GM23248 (cell line): ENCODE measurements at places on chromosomes 11 and 22.
A peak's percentile ranks its signal among the peaks of the same experiment; 100 is the strongest.

DNA sequence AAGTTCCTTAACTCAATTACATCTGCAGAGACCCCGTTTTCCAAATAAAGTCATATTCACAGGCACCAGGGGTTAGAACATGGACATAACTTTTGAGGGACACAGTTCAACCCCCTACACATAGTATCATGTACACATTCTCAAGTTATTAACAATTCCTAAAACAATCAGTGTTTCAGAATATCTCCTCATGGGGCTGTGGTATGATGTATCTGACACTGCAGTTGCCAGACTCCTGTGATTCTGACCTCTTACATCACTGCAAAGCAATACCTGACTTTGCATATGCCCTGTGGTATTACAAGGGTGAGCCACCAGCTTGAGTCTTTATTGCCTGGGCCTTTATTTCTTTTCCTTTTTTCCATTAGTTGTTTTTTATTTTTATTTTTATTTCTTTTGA is 141.7 kb downstream of the COMMD9 start:
- DNase-seq, result no peak
- H3K4me1 ChIP-seq, result peaks cover 19% of the 10 kb centered on the region
- no peaks in the 10 kb centered on the region for H3K36me3 ChIP-seq
- H3K27me3 ChIP-seq, result no peaks in the 10 kb centered on the region
- no peak overlapping the region for H3K4me3 ChIP-seq

DNA sequence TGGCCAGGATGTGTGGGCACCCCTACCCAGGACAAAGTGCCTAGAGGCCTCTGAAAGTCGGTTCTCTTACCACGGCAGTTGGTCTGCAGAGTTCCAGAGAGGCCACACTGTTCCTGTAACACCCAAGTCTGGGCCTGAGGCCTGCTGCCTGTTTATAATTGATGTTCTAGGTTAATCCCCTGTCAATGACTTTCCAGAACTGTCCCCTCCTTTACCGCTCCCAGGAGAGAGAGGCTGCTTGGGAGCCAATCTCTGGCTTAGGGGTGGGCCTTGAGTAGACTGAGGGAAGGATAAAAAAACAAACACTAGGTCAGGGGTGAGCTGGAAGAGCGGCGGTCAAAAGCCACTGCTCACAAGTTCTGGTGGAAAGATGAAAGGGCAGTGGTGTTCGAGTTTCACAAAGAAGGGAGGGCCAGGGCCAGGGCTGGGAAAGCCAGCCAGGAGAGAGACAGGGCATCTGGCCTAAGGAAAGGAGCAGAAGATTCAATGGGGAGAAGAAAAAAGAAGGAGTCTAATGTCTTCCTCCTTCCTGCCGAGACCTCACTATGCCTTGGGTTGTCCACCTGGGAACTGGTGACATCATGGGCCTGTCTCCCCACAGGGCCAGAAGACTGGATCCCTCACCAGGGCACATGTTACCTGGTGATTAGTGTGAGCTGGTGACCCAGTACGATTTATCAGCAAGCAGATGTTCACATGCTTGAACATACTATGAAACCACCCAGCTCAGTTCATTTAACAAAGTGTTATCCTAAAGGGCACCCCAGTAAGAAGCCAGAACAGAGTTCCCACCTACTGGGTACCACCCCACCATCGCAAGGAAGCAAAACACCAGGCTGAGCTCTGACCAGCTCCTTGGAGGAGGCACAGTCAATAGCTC is 50.2 kb downstream of the PC start:
- no peaks in the 10 kb centered on the region for H3K4me1 ChIP-seq
- H3K36me3 ChIP-seq, result no peaks in the 10 kb centered on the region
- no peak overlapping the region for H3K27ac ChIP-seq
- H3K27me3 ChIP-seq, result no peaks in the 10 kb centered on the region
- no peak overlapping the region for H3K4me3 ChIP-seq
- no peak for DNase-seq

GRCh38 chr11:119741369-119742262 is 12.6 kb upstream of the NECTIN1 start:
- DNase-seq, result peak; percentile 45
- H3K36me3 ChIP-seq, result no peaks in the 10 kb centered on the region
- peaks cover 4% of the 10 kb centered on the region; the same call in 1 of the 2 replicates for H3K4me1 ChIP-seq
- peaks cover 27% of the 10 kb centered on the region for H3K27me3 ChIP-seq

DNA sequence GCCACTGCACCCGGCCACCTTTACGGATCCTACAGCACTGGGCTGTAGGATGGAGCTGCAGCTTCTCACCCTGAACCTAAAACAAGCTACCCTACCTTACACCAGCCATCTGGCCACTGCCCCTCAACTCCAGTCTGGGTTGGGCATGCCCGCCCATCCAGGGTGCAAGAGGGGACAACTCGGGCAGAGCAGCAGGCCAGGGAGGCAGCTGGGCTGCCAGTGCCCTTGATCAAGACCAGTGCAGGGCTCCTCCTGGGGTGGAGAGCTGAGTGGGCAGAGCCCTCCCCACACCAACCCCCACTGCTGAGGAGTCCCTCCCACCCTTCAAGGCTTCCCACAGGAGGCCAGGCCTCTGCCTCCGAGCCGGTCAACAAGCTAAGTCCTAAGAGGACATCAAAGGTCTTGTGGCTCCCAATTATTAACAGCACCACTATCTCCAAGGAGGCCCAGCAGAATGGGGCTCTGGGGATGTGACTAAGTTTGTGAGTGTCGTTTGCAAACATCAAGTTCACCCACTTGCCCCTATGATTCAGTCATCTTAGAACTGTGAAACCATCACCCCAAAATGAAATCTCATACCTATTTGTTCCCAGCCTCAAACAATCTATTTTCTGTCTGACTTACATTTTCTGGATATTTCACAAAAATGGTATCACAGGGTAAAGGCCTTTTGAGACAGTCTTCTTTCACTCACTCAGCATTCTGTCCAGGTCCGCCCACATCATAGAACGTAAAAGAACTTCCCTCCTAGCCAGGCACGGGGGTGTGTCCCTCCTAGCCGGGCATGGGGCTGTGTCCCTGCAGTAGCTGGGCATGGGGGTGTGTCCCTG is 11.0 kb downstream of the GATD1 start:
- H3K27me3 ChIP-seq, result no peaks in the 10 kb centered on the region
- no peak overlapping the region for H3K27ac ChIP-seq
- H3K4me3 ChIP-seq, result no peak overlapping the region
- no peak for DNase-seq
- peaks cover 40% of the 10 kb centered on the region for H3K36me3 ChIP-seq

GRCh38 chr11:105912666-105913065 is 109.4 kb downstream of the MSANTD4 start:
- no peak for DNase-seq
- H3K4me1 ChIP-seq, result no peaks in the 10 kb centered on the region
- H3K27me3 ChIP-seq, result no peaks in the 10 kb centered on the region

GRCh38 chr22:30045901-30046715 is 34.2 kb upstream of the HORMAD2 start:
- no peak overlapping the region for H3K27ac ChIP-seq
- H3K36me3 ChIP-seq, result no peaks in the 10 kb centered on the region
- no peaks in the 10 kb centered on the region for H3K27me3 ChIP-seq

GRCh38 chr11:120867531-120867930 is 156.4 kb upstream of the TBCEL start:
- DNase-seq, result no peak
- H3K4me1 ChIP-seq, result peaks cover 4% of the 10 kb centered on the region; the same call in 1 of the 2 replicates
- H3K36me3 ChIP-seq, result no peaks in the 10 kb centered on the region
- no peak overlapping the region for H3K27ac ChIP-seq
- peaks cover 16% of the 10 kb centered on the region; the same call in 1 of the 2 replicates for H3K27me3 ChIP-seq

GRCh38 chr22:39528080-39528661 is 4.4 kb downstream of the RPS19BP1 start:
- DNase-seq, result no peak
- no peak overlapping the region for H3K27ac ChIP-seq
- H3K4me1 ChIP-seq, result peaks cover 17% of the 10 kb centered on the region
- no peaks in the 10 kb centered on the region for H3K27me3 ChIP-seq
- no peak overlapping the region for H3K4me3 ChIP-seq

GRCh38 chr11:65645710-65646109 is 7.8 kb downstream of the SIPA1 start:
- no peaks in the 10 kb centered on the region for H3K36me3 ChIP-seq
- no peak for DNase-seq
- no peak overlapping the region for H3K27ac ChIP-seq

DNA sequence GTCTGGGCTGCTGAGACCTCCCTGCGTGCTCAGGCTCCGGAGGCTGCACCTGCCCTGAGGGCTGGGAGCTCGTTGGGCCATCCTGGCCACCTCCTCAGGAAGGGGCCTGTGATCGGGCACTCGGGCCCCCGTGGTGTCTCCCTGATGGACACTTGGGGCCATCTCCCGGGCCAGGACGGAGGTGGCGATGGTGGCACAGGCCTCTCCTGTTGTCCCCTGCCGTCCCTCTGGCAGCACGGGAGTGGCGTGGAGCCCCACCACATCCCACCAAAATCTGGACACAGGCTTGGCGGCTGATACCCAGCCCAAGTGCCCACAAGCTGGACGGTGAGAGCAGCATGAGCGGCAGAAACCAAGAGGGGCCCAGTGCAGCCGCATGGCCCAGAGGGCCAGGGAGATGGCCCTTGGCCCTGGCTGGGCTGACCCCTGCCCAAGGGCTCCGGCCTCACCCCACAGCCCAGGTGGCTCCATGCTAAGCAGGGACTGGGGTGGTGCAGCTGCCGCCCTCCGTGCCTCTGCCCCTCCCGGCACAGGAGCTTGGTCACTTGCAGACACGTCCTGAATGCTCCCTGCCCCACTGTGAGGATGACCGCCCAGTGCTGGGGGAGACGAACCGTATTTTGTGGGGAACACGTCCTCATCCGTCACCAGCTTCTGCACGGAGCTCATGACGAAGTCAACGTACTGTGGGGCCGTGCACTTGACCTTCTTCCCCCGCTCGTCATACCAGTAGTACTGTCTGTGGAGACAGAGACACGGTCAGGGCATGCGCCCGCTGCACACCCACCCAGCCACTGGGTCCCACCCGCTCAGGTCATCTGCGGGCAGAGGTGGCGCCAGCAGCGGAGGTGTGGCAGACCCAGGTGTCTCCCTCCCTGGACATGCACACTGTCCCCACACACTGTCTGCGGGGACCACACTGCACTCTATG is 15.6 kb downstream of the MOB2 start:
- H3K4me1 ChIP-seq, result no peaks in the 10 kb centered on the region
- H3K27ac ChIP-seq, result no peak overlapping the region
- no peaks in the 10 kb centered on the region for H3K36me3 ChIP-seq
- DNase-seq, result no peak
